ENCODE measurements at places on chromosomes 7 and 10.

- DNase-seq, result no peak
Observed at GRCh38 chr7:30708983-30709382, 26.7 kb upstream of the CRHR2 start.

DNA sequence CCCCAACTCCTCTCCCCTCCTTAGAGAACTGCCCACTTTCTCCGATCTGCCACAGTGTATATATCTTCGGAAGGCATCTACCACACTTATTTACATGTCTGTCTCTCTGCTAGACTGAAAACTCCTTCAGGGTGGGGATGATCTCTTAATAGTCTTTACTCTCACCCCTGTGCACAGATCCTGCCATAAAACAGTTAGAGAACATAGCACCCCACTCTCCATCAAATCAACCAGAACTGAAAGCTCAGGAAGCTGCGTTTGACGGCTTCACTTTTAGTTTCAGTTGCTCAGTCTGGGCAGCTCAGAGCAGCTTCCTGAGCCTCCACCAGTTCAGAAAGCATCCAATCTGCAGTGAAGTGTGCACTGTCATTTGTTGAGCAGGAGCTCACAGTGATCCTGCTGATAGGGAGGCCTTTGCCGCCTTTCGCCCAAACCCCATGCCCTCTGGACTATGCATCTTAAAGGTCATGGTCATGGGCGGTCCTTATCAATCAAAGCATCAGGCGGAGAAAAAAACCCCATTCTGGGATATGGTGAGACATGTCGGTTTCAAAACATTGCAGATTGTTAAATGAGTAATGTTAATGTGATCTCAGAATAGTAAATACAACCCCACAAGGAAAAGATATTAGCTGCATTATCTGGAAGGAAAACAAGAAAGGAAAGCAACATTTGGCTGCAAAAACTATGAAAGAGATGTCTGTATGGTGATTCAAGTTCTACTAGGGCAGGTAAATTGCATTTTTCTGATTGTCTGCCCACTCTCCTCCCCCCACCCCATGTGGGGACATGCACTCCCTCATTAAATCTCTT lies 167.1 kb upstream of the ADO start:
- no peak for DNase-seq

DNA sequence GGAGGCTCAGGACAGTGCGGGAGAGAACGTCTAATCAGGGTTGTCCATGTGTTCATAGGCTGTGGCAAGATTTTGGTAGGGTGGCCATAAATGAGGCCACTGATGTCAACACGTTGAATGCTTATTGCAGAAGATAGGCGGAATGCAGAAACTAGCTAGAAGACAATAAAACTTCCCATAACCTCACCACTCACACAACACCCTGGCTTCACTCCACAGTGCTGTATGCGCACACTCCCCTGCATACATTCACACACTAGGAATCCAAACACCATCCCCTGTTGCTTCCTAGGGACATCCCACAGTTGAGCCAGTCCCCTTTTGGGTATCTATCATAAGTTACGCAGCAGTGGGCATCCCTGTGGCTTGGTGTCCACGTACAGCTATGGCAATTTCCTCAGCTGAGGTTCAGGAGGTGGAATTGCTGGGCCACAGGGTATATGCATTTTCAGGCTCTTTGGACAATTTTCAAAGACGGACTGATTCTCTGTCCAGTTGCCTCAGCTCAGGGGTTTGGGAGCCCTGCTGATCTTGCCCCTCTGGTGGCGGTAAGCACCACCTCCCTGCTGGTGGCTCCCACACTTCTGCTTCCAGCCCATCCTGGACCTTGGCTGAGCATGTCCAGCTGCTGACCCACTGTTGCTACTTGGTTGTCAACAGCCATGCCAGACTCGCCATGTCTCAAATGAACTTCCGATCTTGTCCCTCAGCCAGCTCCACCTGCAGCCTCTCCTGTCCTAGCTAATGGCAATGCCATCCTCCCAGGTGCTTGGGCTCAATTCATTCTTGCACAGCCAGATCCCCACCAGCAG lies 36.4 kb downstream of the CDH23 start:
- no peak for DNase-seq

DNA sequence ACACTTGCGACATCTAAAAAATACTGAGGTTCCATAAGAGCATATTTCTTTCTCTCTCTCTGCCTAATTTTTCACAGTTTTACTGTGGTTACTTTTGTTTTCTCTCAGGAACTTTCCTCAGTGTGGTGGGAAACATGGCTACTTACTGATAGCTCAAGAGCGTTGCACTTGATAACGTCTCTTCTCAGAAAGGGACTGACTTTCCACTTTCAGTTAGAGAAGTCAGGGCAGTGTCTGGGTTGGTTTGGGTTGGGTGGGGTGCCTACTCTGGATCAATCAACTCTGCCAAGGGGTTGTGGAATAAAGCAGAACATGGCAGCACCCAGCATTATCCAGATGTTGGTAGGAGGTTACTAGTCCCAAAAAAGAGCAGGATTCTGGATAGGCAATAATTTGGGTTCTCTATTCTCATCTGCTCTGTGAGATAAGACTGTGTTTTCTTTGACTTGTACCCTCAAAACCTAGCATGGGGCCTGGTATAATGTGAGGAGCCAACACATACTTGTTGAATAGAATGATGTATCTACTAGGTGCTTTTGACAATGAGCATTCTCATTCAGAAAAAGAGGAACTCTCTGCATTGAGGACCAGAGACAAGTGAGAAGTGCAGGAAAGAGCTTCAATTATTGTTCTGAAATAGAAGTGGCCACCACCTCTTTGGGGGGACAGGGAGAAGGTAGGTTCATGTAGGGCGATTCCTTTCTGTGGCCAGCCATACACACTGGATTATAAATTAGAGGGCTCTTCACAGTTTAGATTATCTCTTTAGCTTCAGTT lies 315.7 kb downstream of the REEP3 start:
- DNase-seq, result no peak

DNA sequence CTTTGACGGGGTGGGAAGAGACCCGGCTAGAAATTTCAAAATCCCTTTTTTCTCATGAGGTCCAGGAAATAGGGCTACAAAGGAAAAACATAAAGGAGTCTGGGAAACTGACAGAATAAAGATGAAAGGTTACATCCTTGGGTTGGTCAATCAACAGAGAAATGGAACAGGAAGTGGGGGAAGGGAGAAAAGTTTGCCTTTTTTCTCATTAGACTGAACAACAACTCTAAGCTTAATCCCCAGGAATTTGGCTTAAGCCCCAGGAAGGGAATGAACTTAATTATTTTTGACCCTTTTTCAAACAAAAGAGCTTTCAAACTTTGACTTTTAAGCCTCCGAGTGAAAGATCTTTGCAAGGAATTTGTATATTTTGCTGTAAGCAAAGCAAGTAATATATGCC lies 32.7 kb downstream of the LGI1 start:
- no peak for DNase-seq

- no peak for DNase-seq
Observed at GRCh38 chr10:33041783-33042437, 83.9 kb upstream of the ITGB1 start.

- DNase-seq, result no peak
Observed at GRCh38 chr10:13105184-13105583, 5.2 kb downstream of the OPTN start.

DNA sequence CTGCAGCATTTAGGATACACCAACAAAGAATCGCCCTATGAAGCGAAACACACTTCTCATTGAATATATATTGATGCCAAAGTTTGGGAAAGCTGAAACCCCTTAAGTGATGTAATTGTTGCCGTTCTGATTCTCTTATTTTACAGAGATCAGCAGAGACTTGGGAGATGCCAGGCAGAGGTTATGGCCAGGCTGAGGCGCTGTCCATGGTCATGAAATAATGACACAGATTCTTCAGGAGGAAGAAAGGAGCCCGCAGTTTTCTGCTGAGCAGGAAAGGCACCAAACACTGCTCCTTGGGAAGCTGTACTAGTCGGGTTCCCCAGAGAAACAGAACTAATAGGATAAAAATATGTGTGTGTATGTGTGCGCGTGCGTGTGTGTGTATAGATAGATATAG lies 566.0 kb downstream of the CALN1 start:
- DNase-seq, result no peak

DNA sequence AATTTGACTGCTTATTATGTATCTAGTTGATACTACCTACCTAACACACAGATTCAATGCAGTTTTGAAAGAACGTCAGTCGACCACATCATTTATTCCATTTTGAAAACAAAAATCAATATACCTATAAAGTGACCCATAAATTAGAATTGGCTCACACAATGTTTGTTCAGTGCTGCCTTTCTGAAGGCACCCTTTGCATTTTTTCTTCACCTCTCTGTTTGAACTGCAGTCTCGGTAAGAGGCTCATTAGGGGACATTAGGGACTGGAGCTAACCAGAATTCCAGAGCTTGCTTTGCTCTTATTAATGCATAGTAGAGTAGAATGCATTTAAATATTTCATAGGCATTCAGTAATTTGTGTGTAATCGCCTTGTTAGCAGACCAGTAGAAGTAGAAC lies 234.1 kb downstream of the FOXP2 start:
- no peak for DNase-seq

GRCh38 chr10:69044546-69044945 lies 43.4 kb upstream of the SRGN start:
- no peak for DNase-seq

DNA sequence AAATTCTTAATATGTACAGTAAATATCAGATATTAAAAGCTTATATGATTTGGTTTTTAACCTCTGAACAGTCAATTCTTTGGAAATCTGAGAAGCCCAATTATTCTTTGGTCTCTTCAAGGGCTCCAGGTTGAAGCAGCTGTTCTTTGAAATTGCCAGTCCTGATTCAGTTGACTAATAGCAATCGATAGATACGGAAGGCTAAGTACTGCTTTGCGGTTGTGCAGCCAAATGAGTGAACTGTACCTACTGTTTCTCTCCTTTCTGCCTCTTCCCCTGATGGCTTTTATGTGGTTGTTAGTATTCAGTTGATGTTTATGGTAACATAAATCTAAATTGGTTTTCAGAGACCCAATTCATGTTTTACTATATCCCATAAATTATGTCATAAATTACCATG lies 103.1 kb upstream of the RPA3 start:
- DNase-seq, result no peak

DNA sequence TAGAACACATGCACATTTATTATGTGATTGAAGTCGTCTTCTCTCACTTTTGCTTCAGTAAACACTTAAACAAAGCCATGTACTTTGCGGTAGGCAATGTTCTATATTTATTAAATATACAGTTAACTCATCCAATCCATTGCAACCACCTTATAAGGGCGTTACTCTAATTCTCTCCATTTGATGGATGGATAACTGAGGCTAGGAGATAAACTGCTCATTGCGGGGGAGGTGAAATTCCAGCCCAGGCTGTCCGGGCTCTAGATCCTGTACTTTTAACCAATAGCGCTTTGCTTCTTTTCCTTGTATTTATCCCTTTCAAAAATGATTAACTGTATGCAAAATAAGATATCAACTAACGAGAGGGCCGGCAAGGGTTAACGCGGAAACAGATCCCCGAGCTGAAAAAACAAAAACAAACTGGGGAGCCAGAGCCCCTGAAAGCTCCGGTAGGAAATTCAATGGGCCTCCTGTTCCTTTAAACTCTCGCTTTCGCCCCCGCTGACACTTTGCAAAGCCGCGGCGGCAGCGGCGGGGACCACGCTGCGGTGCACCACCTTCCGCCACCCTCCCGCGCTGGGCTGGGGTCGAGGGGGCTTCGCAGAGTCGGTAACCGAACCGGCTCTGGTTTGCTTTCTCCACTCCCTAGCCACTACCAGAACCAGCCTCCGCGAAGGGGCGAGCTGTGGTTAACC lies 1.0 kb upstream of the PLXDC2 start:
- DNase-seq, result no peak

GRCh38 chr10:123157210-123157609 lies 3.0 kb downstream of the BUB3 start:
- no peak for DNase-seq

DNA sequence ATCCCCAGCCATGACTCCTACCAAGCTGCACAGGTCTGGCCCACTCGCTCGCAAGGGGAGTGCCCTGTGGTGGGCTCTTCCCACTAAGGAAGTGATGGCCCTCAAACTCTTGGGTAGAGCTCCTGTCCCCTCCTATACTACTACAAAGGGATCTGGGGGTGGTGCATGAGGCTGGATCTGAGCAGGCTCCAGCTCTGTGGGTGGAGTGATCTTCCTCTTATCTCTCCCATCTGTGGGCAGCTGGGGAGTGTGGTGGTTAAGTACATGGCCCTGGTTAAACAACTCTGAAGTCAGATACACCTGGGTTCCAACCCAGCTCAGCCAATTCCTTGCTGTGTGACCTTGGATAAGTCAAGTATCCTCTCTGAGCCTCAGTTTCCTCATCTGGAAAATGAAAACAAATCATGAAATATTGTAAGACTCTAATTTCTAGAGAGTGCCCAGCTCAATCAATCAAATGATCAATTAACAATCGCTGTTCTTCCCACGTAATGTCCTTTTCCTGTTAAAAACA lies 17.4 kb downstream of the DDIT4 start:
- no peak for DNase-seq

- DNase-seq, result no peak
Observed at GRCh38 chr7:50679218-50680007, 103.3 kb downstream of the GRB10 start.

- DNase-seq, result no peak
Observed at GRCh38 chr7:351256-351655, 61.3 kb downstream of the FOXL3 start.

DNA sequence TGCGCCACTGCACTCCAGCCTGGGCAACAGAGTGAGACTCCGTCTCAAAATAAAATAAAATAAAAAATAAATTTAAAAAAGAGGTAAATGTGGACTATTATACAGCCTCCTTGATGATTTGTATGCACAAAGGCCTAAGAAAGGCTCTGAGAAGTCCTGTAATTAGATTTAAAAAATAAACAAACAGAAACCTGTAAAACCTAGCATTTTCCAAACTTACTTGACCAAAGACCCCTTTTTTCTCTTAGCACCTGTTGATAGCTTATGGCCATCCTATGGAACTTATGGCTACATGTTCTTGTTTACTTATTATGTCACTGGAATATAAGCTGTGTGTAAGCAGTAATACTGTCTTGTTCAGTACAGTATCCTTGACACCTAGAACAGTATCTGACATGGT lies 5.7 kb downstream of the DNAJC2 start:
- DNase-seq, result no peak

GRCh38 chr10:44395902-44396670 lies 11.2 kb upstream of the CXCL12 start:
- no peak for DNase-seq

DNA sequence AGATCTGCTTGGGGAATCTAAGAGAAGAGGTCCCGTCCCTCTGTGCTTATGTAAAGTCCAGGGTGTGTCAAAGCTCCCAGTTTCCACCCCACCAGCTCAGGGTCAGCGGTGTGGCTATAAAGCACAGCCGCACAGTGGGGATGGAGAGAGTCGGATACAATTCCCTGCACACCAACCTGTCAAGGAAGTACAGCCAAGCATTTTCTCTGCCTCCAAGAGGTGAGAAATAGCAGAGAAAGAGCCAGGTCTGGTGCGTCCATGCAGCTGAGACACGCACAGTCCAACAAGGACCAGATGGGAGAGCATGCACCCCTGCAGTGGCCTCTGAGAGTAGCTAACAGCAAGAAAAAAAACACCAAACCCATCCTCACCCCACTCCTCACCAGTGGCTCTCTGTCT lies 61.3 kb upstream of the WAC start:
- DNase-seq, result no peak

Measured in cortex of kidney (tissue), 1 donor.